ENCODE measurements at places on chromosomes 1 and 21. TPM values are rescaled to one million over a fixed set of nuclear protein-coding genes. Genes with fewer than 3 reads are reported as not detected.

KRTAP21-2 gene
- not detected for total RNA-seq

GRCh38 chr21:32474179-32475059, 61.9 kb downstream of the EVA1C start:
- H3K27me3 ChIP-seq, result no peaks in the 10 kb centered on the region
- peaks cover 7% of the 10 kb centered on the region for H3K36me3 ChIP-seq
- no peak overlapping the region for H3K27ac ChIP-seq
- DNase-seq, result no peak

GRCh38 chr21:41685511-41686149, 81.2 kb downstream of the RIPK4 start:
- no peak overlapping the region for H3K4me3 ChIP-seq
- DNase-seq, result no peak
- H3K4me1 ChIP-seq, result no peaks in the 10 kb centered on the region
- H3K27me3 ChIP-seq, result peaks cover 21% of the 10 kb centered on the region
- H3K36me3 ChIP-seq, result no peaks in the 10 kb centered on the region

SCMH1 gene
- 17.7 TPM for total RNA-seq

GRCh38 chr21:17536381-17536780, 23.5 kb downstream of the CXADR start:
- no peaks in the 10 kb centered on the region for H3K4me1 ChIP-seq
- no peak overlapping the region for H3K27ac ChIP-seq
- no peak overlapping the region for H3K4me3 ChIP-seq
- peaks cover 5% of the 10 kb centered on the region for H3K27me3 ChIP-seq

- DNase-seq, result peak; percentile 85
- peaks cover 3% of the 10 kb centered on the region for H3K27me3 ChIP-seq
- H3K4me1 ChIP-seq, result peaks cover 34% of the 10 kb centered on the region
- peak overlapping the region; percentile 80 for H3K27ac ChIP-seq
- peak overlapping the region; percentile 70 for H3K4me3 ChIP-seq
These were observed 65.7 kb downstream of the MAP3K7CL start for GRCh38 chr21:29195981-29196669.

FCRL2 gene
- not detected for total RNA-seq

WDR47 gene
- total RNA-seq, result 11.4 TPM

Data from activated CD4-positive, alpha-beta memory T cell treated with anti-CD3 and anti-CD28 coated beads for 36 hours (primary cell).